ENCODE measurements at places on chromosomes 2 and 18.

- no peak overlapping the region for H3K4me3 ChIP-seq
- H3K27ac ChIP-seq = no peak overlapping the region
- DNase-seq = no peak
- H3K36me3 ChIP-seq = no peaks in the 10 kb centered on the region
- no peaks in the 10 kb centered on the region for H3K27me3 ChIP-seq
Measured at GRCh38 chr2:28833740-28834470, 23.3 kb downstream of the SPDYA start.

DNA sequence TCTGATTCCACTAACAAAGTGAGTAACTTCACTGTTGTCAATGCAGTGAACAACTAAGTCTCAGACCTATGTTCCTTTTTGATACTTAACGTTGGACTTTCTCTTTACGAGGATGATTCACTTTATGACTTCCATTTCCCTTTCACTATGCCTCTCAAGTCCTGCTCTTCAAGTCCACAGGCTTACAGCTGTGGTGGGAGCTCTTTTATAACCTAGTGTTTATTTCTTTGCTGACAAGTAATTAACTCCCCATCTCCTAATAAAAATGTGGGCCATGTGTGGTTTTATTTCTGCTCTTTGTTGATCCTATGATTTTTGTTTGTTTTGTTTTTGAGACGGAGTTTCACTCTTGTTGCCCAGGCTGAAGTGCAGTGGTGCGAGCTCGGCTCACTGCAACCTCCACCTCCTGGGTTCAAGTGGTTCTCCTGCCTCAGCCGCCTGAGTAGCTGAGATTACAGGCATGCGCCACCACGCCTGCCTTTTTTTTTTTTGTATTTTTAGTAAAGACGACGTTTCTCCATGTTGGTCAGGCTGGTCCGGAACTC lies 142.1 kb downstream of the USP34 start:
- no peak overlapping the region for H3K27ac ChIP-seq
- no peaks in the 10 kb centered on the region for H3K4me1 ChIP-seq
- peaks cover 51% of the 10 kb centered on the region for H3K36me3 ChIP-seq

DNA sequence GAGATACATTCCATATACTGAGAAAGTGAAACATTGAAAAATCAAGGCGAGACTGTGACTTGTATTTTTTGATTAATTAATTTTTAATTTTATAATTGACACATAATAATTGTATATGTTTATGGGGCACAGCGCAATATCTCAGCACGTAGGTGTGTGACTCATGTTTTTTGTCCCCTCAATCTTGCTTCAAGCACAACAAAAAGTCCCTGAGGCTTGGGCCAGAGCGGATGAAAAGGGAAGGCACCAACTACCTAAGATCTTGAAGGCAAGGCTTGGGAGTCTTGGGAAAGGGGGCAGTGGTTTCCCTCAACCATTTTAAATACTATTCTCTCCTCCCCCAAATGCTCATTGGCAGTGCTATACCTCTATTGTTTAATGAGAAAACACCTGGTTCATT lies 9.9 kb downstream of the SGPP2 start:
- no peak for DNase-seq
- no peaks in the 10 kb centered on the region for H3K36me3 ChIP-seq
- no peak overlapping the region for H3K27ac ChIP-seq
- H3K4me1 ChIP-seq = no peaks in the 10 kb centered on the region

GRCh38 chr2:230520875-230521155 lies 104.8 kb downstream of the SP100 start:
- no peak for DNase-seq
- H3K4me1 ChIP-seq = peaks cover 6% of the 10 kb centered on the region
- no peak overlapping the region for H3K27ac ChIP-seq
- H3K36me3 ChIP-seq = peaks cover under 1% of the 10 kb centered on the region

- no peaks in the 10 kb centered on the region for H3K27me3 ChIP-seq
- no peaks in the 10 kb centered on the region for H3K36me3 ChIP-seq
- no peak overlapping the region for H3K4me3 ChIP-seq
- no peaks in the 10 kb centered on the region for H3K4me1 ChIP-seq
Measured at GRCh38 chr18:42183746-42184145, 228.7 kb downstream of the PIK3C3 start.

DNA sequence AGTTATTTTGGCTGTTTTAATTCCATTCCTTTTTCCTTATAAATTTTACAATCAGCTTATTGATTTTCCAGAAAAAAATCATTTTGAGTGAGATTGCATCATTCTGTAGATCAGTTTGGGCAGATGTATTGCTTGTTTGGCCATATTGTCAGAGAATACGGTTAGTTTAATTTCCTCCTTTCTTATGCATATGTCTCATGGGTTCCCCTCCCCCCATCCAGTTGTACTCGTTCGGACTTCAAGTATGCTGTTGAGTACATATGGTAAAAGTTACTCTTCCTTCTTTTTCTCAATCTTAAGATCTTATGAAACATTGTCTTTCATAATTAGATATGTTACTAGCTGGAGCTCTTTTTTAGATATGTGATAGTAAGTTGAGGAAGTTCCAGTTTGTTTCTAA lies 131.2 kb upstream of the TTC27 start:
- H3K36me3 ChIP-seq = peaks cover 47% of the 10 kb centered on the region
- H3K4me3 ChIP-seq = no peak overlapping the region
- no peak overlapping the region for H3K27ac ChIP-seq
- no peak for DNase-seq
- H3K27me3 ChIP-seq = no peaks in the 10 kb centered on the region

GRCh38 chr2:70861777-70862625 lies 26.4 kb upstream of the CD207 start:
- peaks cover 14% of the 10 kb centered on the region for H3K27me3 ChIP-seq
- peak; percentile 72 for DNase-seq
- no peak overlapping the region for H3K4me3 ChIP-seq
- H3K4me1 ChIP-seq = peaks cover 6% of the 10 kb centered on the region

GRCh38 chr18:42574871-42575270 lies 540.6 kb downstream of the RIT2 start:
- H3K4me1 ChIP-seq = no peaks in the 10 kb centered on the region
- DNase-seq = no peak
- no peak overlapping the region for H3K27ac ChIP-seq
- H3K27me3 ChIP-seq = no peaks in the 10 kb centered on the region

GRCh38 chr2:184921676-184922075 lies 323.3 kb downstream of the ZNF804A start:
- H3K36me3 ChIP-seq = no peaks in the 10 kb centered on the region
- no peaks in the 10 kb centered on the region for H3K27me3 ChIP-seq
- DNase-seq = no peak
- no peak overlapping the region for H3K27ac ChIP-seq
- no peaks in the 10 kb centered on the region for H3K4me1 ChIP-seq

DNA sequence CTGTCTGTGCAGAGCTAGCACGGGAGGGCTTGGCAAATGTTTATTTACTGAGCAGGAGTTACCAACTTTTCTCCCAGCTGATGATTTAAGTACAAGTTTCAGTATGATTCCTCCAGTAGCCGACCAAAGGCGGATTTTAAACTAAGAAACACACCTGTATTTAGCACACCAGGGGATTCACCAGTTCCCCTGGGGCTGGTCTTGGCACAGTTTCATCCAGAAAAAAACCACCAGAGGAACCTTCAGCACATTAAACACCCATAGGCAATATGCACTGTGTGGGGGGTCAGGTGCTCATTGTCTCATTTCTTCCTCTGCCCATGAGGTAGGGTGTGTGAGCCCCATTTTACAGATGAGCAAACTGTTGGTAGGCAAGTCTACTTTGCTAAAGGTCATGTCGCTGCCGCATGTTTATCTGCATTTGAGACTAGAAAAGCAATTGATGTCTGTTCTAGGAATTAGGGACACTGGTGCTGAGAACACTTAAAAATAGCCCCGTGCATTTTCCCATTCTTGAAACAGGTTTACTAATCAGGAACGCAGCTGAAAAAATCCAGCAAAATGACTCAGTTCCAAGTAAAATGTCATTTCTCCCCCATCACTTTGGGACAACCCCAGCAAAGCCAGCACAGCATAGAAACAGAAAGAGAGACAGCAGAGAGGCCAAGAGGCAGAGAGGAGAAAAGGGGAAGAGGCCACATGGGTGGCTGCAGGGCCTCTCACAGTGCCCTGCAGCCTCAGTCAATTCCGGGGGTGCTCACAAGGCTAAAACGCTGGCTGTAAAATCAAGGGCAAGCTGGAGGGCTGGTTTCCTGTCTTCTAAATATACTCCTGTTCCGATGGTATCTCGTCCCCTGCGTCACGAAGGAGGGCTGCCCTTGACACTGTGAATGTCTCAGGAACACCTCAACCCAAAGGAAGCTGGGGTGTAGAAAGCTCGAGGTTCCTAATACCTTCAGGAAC lies 166.8 kb upstream of the ID2 start:
- DNase-seq = peak; percentile 88
- H3K27me3 ChIP-seq = no peaks in the 10 kb centered on the region
- peak overlapping the region; percentile 75 for H3K27ac ChIP-seq

- no peak overlapping the region for H3K27ac ChIP-seq
- H3K27me3 ChIP-seq = peaks cover 19% of the 10 kb centered on the region
- peak overlapping the region; percentile 55 for H3K4me3 ChIP-seq
- peaks cover 20% of the 10 kb centered on the region for H3K4me1 ChIP-seq
- DNase-seq = no peak
Measured at GRCh38 chr2:100820523-100821254, 750 bp downstream of the NPAS2 start.

DNA sequence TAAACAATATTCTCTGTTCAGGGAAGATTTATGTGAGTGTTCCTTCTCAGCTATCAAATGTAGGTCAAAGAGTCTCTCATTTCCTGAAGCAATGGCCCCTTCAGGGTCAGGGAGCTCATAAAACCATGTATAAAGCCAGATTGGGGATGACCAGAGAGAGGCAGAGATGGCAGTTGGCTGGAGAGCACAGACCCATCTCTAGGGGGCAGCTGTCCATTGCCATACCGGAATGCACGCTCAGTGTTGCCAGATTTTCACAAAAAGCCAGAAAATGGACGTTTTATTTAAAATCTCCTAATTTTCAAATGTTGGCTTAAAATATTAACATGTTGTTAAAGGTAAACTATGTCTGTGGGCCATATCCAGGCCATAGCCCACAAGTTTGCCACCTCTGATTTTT lies 1920.7 kb upstream of the CELF4 start:
- H3K27me3 ChIP-seq = no peaks in the 10 kb centered on the region
- H3K4me3 ChIP-seq = no peak overlapping the region
- no peak for DNase-seq
- no peak overlapping the region for H3K27ac ChIP-seq

DNA sequence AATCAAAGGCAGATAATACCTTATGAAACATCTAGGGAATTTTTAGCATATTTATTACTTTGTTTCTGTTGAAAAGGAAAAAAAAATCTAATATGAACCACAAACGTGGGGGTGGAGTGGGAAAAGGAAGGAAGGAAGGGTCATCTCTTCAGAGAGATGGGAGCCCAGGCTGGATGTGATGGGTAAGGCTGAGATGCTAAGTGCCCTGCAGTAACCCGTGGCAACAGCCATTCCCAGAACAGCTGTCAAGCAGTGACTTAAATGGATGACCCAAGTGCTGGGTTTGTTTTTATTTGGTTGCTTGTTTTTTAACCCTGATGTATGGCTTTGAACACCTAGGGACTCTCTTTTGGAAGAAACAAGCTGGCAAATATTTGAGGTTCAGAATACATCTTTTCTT lies 50.7 kb upstream of the KLF7 start:
- H3K4me3 ChIP-seq = no peak overlapping the region
- H3K4me1 ChIP-seq = no peaks in the 10 kb centered on the region
- no peak overlapping the region for H3K27ac ChIP-seq
- no peaks in the 10 kb centered on the region for H3K36me3 ChIP-seq
- no peak for DNase-seq

- no peaks in the 10 kb centered on the region for H3K27me3 ChIP-seq
- H3K4me3 ChIP-seq = no peak overlapping the region
- H3K4me1 ChIP-seq = no peaks in the 10 kb centered on the region
- H3K27ac ChIP-seq = no peak overlapping the region
Measured at GRCh38 chr2:8799004-8799403, 38.4 kb downstream of the KIDINS220 start.

GRCh38 chr2:40545645-40546044 lies 93.8 kb upstream of the SLC8A1 start:
- H3K36me3 ChIP-seq = no peaks in the 10 kb centered on the region
- no peaks in the 10 kb centered on the region for H3K4me1 ChIP-seq
- no peak for DNase-seq
- H3K27ac ChIP-seq = no peak overlapping the region
- no peak overlapping the region for H3K4me3 ChIP-seq
- H3K27me3 ChIP-seq = no peaks in the 10 kb centered on the region

DNA sequence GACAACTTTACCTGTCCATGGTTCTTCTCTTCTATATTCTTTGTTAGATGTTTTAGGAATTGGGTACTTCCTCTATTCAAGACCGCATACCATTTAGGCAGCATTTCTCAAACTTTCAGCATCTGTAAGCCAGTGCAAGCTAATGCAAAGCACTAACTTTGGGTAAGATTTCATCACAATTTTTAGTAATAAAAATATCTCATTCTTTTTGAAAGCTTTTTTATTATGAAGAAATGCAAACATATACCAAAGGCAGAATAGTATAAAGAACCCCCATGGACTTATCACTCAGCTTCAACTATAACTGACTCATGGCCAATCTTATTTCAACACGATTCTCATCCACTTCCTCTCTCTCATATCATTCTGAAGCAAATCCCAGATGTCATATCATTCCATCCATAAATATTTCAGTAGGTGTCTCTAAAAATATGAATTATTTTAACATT lies 32.9 kb downstream of the INO80C start:
- peaks cover 7% of the 10 kb centered on the region for H3K36me3 ChIP-seq
- H3K27me3 ChIP-seq = no peaks in the 10 kb centered on the region
- no peak for DNase-seq
- no peak overlapping the region for H3K4me3 ChIP-seq

DNA sequence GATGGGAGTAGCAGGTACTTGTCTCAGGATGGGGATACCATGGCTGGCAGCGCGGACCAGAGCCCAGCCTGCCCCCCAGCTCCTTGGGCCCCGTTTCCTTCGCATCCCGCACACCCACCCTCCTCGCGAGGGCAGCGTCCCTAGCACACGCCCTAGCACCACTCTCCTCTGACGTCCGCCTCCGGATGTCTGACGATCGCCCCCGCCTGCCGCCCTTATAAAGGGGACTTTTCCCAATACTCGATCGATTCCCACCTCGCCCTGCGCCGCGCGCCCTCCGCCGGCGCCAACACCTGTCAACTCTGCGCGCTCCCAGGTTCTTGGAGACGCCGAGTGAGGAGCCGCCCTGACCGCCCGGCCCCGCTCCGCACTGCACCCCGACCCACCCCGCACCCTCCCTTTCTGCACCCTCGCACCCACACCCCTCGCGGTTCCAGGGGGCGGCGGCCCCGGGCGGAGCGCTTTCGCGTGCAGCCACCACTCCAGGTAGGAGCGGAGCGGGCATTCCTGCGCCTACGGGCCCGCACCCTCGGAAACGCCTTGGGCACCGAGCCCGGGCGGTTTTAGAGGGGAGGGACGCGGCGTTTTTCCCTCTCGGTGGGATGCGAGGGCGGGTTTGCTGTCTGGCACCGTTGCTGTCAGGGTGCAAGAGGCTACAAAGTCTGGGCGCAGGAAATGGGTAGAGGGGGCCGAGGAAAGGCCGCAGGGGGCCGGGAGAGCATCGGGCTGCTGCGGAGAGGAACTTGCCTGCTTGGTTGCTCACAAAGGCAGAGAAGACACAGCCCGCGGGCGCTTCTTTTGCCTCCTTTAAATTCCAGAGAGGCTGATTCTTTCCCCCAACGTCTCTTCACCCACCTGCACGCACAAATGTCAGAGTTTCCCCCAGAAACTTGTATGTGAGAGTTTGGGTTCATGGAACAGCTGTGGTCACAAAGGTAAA lies at the start of gene SLC5A7:
SLC5A7 (plus strand) TSS at position 247 of the 940 bp plus-strand sequence. CDS start 1,632 bp downstream, outside the sequence.
- DNase-seq = no peak
- H3K27ac ChIP-seq = no peak within 1 kb of the TSS
- no peaks in the 10 kb centered on the region for H3K4me1 ChIP-seq
- H3K36me3 ChIP-seq = no peaks in the 10 kb centered on the region
- H3K27me3 ChIP-seq = peaks cover 13% of the 10 kb centered on the region
